Uterus (tissue), 4 donors: ENCODE measurements at places on chromosomes 13 and 19. TPM values are rescaled to one million over a fixed set of nuclear protein-coding genes. Genes with fewer than 3 reads are reported as not detected.
A peak's percentile ranks its signal among the peaks of the same experiment; 100 is the strongest.

GRCh38 chr13:39768962-39769361 lies 113.5 kb downstream of the COG6 start:
- H3K27ac ChIP-seq = no peak overlapping the region
- H3K36me3 ChIP-seq = no peaks in the 10 kb centered on the region
- H3K4me1 ChIP-seq = peaks cover 7% of the 10 kb centered on the region

- H3K4me1 ChIP-seq = no peaks in the 10 kb centered on the region
- no peak overlapping the region for H3K27ac ChIP-seq
- no peaks in the 10 kb centered on the region for H3K27me3 ChIP-seq
- no peak overlapping the region for H3K4me3 ChIP-seq
These were observed 9.6 kb downstream of the GJB6 start for GRCh38 chr13:20222553-20222952.

GRCh38 chr13:102040812-102041211 lies 361.0 kb downstream of the FGF14 start:
- no peaks in the 10 kb centered on the region for H3K36me3 ChIP-seq
- H3K4me3 ChIP-seq = no peak overlapping the region
- DNase-seq = no peak
- H3K27ac ChIP-seq = no peak overlapping the region
- H3K27me3 ChIP-seq = no peaks in the 10 kb centered on the region
- no peaks in the 10 kb centered on the region for H3K4me1 ChIP-seq

- H3K4me1 ChIP-seq = no peaks in the 10 kb centered on the region
- H3K4me3 ChIP-seq = no peak overlapping the region
- no peaks in the 10 kb centered on the region for H3K27me3 ChIP-seq
- H3K36me3 ChIP-seq = no peaks in the 10 kb centered on the region
These were observed 654.7 kb upstream of the ARGLU1 start for GRCh38 chr13:107222597-107222996.

GRCh38 chr19:6800991-6801484 lies 28.5 kb downstream of the VAV1 start:
- no peak overlapping the region for H3K4me3 ChIP-seq
- no peak for DNase-seq
- no peak overlapping the region for H3K27ac ChIP-seq
- no peaks in the 10 kb centered on the region for H3K4me1 ChIP-seq

GRCh38 chr13:42445354-42445753 lies 128.6 kb upstream of the TNFSF11 start:
- H3K27me3 ChIP-seq = no peaks in the 10 kb centered on the region
- H3K4me1 ChIP-seq = no peaks in the 10 kb centered on the region
- H3K27ac ChIP-seq = no peak overlapping the region
- DNase-seq = no peak
- H3K36me3 ChIP-seq = no peaks in the 10 kb centered on the region

- DNase-seq = no peak
- H3K27ac ChIP-seq = no peak overlapping the region
- H3K27me3 ChIP-seq = no peaks in the 10 kb centered on the region
- H3K36me3 ChIP-seq = no peaks in the 10 kb centered on the region
- no peaks in the 10 kb centered on the region for H3K4me1 ChIP-seq
These were observed 168.9 kb downstream of the UQCRFS1 start for GRCh38 chr19:29044037-29044436.

DNA sequence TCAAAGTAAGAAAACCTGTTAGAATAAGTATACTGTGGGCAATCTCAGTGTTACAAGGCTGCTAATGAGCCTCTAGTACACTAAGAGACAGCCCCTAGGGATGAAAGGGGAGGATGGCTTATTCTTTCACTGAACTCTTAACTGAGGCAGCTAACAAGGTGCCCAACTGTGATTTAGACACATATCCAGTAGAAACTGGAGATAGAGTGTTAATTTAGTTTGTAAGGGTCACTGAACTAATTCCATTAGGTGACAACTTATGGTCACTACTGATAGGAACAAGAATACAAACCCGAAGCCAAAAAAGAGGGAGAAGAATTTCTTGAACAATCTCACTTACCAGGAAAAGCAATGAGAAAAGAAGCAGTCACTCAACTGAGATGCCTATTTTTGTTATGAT lies 1010.6 kb downstream of the PCDH9 start:
- H3K36me3 ChIP-seq = no peaks in the 10 kb centered on the region
- no peaks in the 10 kb centered on the region for H3K4me1 ChIP-seq
- no peak overlapping the region for H3K27ac ChIP-seq
- no peak overlapping the region for H3K4me3 ChIP-seq

DNA sequence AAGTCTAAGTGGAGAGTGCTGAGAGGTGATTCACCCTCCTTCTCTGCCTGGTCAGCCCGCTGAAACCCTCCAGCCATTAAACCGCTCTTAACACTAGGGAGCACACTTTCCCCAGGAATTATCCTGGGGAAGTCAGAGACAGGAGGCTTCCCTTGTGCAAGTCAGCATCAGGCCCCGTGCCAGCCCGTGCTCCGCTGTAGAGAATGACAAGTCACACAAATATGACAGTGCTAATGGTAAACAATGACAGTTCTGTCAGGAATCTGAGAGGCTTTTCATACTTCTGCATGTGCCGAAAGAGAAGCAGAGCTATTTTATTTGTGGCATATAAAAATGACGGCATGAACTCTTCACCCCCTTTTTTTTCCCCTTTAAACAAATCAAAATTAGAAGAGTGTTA lies 816.9 kb upstream of the SLC10A2 start:
- no peaks in the 10 kb centered on the region for H3K4me1 ChIP-seq
- no peaks in the 10 kb centered on the region for H3K36me3 ChIP-seq
- H3K27ac ChIP-seq = no peak overlapping the region
- H3K27me3 ChIP-seq = no peaks in the 10 kb centered on the region
- peak; percentile 49 for DNase-seq

DNA sequence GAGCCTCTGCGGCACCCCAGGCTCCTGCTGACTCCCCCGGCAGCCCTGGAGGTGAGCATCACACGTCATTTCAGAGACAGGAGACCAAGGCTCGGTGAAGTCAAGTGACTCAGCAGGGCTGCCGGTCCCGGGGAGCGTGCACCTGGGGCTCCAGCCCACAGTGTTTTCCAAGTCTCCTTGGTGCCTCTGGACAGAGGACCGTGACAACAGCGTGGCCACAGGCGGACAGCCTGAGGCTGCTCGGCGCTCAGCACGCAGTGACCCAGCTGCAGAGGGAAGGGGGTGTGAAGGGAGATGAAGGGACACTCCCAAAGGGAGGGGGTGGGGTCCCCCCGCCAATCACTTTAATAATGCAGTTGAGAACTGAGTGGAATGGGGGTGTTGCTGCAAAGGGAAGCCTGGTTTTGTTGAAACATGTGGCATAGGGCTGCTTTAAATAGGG lies 17.5 kb upstream of the ASPDH start:
- H3K27me3 ChIP-seq = no peaks in the 10 kb centered on the region
- H3K4me3 ChIP-seq = no peak overlapping the region
- H3K4me1 ChIP-seq = no peaks in the 10 kb centered on the region
- no peak overlapping the region for H3K27ac ChIP-seq

- H3K27ac ChIP-seq = no peak overlapping the region
- H3K4me1 ChIP-seq = no peaks in the 10 kb centered on the region
- DNase-seq = no peak
- no peak overlapping the region for H3K4me3 ChIP-seq
These were observed 8.9 kb downstream of the ZNF541 start for GRCh38 chr19:47564081-47564480.

Gene GATAD2A
- 28.1 TPM for total RNA-seq

Gene CYP2A6
- not detected for total RNA-seq

Gene COPE
- 171 TPM for total RNA-seq

Gene CPB2
- 0.28 TPM for total RNA-seq

Gene FBXL12
- 20.0 TPM for total RNA-seq
